Panc1 (cell line): ENCODE measurements at places on chromosomes 2 and 18. TPM values are rescaled to one million over a fixed set of nuclear protein-coding genes. Genes with fewer than 3 reads are reported as not detected.

Gene IFIH1
- total RNA-seq, result 15.4 TPM

DNA sequence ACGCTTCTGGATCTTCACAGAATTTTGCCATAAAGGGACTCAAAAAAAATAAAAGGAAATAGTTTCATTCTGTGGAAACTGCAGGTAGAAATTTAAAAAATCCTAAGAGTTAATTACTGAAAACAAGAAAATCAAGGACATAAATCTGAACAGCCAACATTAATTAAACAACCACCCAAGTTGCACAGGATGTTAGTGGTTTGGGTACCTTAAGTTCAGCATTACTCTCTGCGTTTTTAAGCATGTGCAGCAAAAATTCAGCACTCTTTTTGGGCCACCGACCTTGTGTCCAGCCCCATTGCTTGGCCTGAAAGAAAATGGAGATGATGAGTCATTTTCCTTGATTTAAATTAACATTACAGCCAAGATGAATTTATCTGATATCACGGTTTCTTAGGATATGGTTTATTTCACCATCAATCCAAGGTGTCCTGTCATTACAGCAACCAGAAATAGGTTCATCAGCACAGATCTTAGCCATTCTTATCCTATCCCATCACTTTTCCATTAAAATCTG, 3.3 kb upstream of the C18orf32 start:
- no peak for DNase-seq

Gene RSAD2
- 0.44 TPM for total RNA-seq

Gene DYNAP
- not detected for total RNA-seq

Gene FAM136A
- total RNA-seq, result 53.4 TPM

Gene FOXI3
- not detected for total RNA-seq

DNA sequence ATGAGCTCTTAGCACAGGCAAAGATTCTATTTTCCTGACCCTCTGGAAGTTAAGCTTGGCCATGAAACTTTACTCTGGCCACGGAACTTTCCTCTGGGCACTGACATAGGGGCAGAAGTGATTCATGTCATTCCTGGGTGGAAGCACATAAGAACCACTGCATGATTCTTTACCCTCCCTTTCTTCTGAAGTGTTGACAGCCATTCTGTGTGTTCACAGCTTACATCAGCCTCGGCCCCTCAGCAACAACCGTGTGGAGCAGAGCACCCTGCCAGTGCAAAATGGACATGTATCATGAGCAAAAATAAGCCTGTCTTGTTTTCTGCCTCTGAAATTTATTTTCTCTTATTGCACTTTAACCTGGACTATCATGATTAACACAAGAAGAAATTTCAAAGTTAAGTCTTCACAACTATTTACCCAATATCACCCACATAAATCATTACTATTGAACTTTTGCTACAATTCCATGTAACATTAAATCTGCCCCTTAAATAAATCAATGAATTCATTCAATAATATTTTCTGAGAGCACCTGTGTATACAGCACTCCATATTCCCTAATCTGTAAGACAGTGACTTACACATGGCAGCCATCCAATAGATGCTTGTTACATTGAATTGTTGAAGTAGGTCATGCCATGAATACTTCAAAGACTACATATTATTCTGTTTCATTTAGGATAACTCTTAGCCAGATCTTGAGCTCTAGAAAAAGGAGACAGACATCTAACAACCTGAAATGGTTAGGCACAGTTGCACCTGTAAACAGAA, 531.9 kb downstream of the IRS1 start:
- DNase-seq, result no peak
